Left cardiac atrium (tissue), 4 donors: ENCODE measurements at places on chromosomes 6 and 20. TPM values are rescaled to one million over a fixed set of nuclear protein-coding genes. Genes with fewer than 3 reads are reported as not detected.

The PGC gene
- not detected for total RNA-seq

The CASS4 gene
- total RNA-seq = 0.65 TPM

DNA sequence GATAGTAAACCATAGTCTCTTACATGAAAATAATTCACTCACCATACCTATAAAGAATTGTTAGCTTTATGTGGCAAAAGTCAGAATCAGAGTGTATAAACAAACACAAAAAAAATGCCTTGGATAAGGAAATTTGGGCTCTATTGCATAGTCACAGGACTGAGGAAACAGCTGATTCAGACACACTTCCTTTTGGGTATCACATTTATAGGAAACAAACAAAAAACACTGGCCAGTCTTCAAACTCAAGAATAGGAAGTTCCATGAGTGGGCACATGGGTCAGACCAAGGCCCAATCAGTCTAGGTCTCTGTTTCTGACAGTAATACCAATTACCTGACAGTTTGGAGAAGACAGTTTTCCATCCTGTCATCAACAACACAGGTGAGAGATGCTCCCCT, 8.0 kb downstream of the SLC18B1 start:
- no peak for DNase-seq

- no peak for DNase-seq
These were observed 78.8 kb downstream of the PTCHD4 start for GRCh38 chr6:48032151-48032550.

- no peak for DNase-seq
These were observed 2.9 kb downstream of the STX11 start for GRCh38 chr6:144153260-144153659.

DNA sequence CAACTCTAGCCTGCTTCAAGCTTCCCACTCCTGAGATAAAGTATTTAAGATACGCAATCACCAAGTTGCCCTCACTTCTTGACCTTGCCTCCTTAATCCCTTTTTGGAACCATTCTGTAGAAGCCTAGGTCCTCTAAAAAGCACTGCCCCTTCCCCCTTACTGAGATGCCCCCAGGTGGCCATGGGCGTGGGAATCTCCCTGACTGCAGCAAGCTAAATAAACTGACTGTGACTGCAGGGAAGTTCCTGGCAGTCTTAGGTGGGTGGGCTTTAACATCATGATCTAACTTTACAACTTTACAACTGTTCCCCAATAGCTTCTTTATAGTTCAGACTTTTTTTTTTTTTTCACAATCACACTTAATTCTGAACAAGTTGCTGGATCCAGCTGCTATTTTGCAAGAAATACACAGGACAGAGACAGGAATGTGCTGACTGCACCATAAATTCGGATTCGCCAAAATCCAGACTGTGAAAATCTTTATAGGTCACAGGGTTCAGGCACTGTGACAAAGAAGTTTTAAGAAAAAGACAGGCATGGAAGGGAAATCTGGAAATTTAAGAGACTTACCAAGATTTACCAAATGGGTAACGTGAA, 344.2 kb upstream of the SULF2 start:
- DNase-seq = no peak

DNA sequence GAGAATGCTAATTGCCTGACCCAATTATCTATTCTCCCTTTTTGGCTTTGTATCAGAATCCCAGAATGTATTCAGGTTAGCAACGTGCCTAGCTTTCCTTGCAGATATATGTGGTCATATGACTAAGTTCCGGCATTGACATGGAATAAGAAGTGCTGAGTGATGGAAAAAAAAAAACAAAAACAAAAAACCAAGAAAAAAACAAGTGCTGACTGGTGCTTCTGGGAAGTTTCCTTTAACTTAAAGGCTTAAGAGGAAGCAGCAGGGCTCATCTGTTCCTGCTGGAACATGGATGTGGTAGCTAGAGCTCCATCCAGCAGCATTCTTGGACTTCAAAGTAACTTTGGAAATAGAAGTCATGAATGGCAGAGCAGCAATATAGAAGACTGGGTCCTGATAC, 10.4 kb upstream of the RPF2 start:
- no peak for DNase-seq

DNA sequence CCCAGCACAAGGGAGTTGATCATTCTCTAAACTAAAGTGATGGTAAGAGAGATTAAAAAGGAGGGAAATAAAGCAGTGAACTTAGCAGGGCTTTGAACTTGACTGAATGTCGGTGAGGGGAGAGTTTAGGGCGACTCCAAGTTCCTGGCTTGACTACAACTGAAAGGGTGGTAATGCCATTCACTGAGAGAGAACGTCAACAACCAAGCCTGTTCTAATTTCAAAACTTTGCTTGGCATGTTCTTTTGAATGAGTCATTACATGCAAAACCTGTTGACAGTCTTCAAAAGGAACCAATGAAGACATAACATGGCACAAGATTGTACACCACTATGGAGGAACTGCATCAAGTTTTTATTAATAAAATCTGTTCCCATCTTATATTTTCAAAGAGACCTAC, 10.3 kb upstream of the MYB start:
- DNase-seq = no peak

- no peak for DNase-seq
These were observed 107.3 kb downstream of the NCOA3 start for GRCh38 chr20:47609001-47609400.

DNA sequence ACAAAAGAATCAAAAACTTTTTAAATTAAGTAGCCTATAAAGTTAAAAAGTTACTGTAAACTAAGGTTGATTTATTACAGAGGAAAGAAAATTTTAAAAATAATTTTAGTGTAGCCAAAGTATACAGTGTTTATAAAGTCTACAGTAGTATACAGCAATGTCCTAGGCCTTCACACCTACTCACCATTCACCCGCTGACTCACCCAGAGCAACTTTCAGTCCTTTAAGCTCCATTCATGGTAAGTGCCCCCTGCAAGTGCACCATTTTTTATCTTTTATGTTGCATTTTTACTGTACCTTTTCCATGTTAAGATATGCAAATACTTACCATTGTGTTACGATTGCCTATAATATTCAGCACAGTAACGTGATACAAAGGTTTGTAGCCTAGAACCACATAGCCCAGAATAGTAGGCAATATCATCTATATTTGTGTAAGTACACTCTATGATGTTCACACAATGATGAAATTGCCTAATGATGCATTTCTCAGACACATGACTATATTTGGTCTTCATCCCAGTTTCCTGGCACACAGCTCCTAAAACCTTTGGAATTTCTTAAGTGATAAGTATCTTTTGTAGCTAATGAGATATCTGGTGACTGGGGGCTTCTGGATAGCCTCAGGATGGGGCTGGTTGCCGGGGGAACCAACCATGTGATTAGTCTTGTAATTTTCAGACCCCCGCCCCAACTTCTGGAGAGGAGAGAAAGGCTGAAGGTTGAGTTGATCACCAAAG, 111.0 kb downstream of the MRPL14 start:
- no peak for DNase-seq

DNA sequence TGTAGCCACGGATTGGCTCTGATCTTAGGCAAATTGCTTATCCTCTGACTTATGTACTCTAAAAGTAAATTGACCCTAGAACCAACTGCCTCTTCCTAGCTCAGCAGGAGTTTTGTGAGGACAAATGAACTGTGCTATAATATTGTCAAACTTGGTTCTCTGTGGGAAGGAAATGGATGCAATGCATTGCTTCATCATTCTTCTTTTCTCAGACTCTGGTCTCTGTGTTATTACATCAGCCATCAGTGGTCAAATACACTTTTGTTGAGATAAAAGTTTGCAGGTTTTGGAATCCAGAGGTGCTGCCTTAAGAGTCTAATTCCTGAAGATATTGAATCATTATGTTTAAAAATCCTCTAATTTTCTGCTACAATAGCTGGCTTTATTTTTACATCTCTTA, 64.9 kb downstream of the SLC24A3 start:
- DNase-seq = no peak

DNA sequence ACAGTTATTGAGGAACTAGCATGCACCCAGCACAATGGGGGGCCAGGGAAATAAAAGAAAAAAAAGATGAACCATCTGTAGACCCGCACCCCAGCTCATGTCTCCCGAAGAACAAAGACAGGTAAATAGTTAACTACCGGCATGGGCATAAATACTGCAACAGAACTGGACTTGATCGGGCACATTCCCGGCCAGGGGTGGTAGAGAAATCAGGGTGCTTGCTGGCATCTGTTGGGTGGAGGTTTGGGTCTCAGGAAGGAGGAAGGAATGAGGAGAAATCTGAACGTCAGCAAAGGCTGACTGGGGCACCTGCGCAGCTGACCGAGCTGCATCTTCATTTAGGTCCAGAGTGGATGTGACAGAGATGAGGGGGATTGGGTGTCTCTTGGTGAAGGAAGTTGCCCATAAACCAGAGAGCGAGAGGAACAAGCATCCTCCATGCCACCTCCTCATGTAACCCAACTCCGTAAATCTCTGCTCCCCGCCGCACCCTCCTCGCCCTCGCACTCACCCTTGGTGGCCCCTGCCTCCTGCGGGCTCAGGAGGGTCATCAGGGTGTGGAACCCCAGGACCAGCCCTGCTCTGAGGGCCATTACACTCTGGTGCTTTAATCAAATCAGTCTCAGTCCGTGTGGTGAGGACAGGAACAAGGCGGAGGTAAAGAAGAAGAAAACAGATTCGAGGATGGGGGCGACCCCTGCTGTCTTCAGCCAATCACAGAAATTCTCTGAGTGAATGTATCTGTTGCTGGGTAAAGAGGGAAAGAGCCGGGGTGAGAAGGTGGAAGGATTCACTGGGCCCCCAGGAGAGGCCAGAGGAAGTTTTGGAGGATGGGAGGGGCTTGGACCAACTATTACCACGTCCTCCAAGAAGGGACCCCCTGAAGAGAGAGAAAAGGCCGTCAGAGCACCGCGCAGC, at the start of gene HLA-DOA:
HLA-DOA (minus strand) TSS at position 648 of the 918 bp plus-strand sequence.
- DNase-seq = no peak

DNA sequence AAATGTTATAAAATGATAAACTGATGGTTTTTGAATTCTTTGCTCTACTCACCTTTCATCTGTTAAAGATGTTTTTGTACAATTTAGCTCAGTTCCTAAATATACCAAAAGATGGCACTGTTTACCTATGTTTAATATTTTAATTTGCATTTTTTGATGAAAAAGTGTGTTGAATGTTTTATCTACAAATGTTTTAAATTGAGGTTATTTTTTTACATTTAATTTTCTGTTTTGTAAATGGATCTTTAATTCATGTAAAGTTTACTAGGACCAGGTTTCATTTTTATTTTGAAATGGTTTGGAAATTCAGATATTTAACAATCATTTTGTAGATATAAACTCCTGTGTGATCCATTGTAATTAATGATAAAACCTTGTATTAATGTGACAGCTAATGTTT, 30.0 kb downstream of the CDKAL1 start:
- DNase-seq = no peak
